ENCODE measurements at places on chromosomes 6 and 20. TPM values are rescaled to one million over a fixed set of nuclear protein-coding genes. Genes with fewer than 3 reads are reported as not detected.

Gene TGM3
- total RNA-seq: not detected

Gene JARID2
- 27.6 TPM for total RNA-seq

GRCh38 chr6:167153521-167153959 is 4.2 kb downstream of the GPR31 start:
- no peaks in the 10 kb centered on the region for H3K27me3 ChIP-seq
- H3K4me3 ChIP-seq: peak overlapping the region; percentile 28
- peaks cover 15% of the 10 kb centered on the region for H3K4me1 ChIP-seq
- no peaks in the 10 kb centered on the region for H3K36me3 ChIP-seq
- no peak for DNase-seq

DNA sequence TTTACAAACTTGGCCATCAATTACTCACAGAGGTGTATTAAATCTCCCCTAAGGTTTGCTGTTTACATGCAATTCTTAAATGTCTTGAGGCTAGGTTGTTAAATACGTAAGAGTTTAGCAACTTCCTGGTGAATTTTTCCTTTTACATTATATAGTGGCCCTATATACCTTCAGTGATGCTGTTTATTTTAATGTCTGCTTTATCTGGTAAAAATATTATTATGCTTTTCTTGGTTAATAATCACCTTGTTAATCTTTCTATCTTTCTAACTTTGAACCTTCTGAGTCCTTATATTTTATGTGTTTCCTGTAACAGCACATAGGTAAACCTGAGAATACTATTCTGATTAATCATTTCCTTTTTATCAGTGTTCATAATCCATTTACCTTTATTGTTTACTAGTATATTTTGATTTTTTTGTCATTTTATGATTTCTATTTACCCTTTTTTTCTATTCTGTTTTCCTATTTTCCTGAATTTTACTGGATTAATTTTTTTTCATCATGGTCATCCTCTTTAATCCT is 57.9 kb downstream of the TP53INP2 start:
- H3K4me1 ChIP-seq: no peaks in the 10 kb centered on the region
- H3K4me3 ChIP-seq: no peak overlapping the region
- DNase-seq: no peak

Gene OR2J3
- not detected for total RNA-seq

Data from activated CD4-positive, alpha-beta T cell treated with anti-CD3 and anti-CD28 coated beads, Interleukin-2, amount 10 ng/mL, durations not matched to agents 7 days and 5 days (primary cell).